Right lung (tissue), 10 donors: ENCODE measurements at places on chromosomes 13 and 19.

GRCh38 chr19:3959766-3960131 is 11.2 kb downstream of the DAPK3 start:
- no peak for DNase-seq

- peak; percentile 70 for DNase-seq
Observed at GRCh38 chr13:109700176-109700575, 86.2 kb downstream of the IRS2 start.

DNA sequence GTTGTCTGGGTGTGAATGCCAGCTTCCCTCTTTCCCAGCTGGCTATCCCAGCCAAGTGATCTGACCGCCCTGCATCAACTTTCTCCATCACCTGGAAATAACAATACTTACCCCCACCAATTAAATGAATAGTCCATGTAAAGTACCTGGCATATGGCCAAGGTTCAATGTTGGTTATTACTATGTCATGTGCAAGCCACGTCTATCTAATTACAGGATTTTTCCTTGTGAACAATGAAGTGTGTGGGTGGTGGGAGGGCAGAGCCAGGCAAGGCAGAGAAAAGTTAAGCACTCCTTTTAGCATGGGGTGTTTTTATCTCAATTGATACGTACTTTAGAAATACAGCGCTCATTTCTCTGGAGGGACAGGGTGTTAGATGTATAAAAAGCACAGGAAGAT is 121.1 kb downstream of the NHLRC3 start:
- DNase-seq: no peak

DNA sequence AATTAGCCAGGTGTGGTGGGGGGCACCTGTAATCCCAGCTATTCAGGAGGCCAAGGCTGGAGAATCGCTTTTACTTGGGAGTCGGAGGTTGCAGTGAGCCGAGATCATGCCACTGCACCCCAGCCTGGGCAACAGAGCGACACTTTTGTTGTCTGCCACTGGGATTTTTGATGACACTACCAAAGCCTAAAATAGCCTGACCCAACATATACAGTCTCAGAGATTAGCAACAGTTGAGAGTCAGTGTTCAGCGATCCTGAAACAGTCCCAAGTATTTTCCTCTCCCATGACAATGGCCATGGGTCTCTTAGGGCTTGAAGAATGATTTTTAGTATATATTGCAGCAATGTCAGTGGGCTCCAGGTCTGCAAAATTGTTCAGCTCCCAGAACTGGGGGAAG is 32.9 kb downstream of the SLC25A30 start:
- DNase-seq: no peak

DNA sequence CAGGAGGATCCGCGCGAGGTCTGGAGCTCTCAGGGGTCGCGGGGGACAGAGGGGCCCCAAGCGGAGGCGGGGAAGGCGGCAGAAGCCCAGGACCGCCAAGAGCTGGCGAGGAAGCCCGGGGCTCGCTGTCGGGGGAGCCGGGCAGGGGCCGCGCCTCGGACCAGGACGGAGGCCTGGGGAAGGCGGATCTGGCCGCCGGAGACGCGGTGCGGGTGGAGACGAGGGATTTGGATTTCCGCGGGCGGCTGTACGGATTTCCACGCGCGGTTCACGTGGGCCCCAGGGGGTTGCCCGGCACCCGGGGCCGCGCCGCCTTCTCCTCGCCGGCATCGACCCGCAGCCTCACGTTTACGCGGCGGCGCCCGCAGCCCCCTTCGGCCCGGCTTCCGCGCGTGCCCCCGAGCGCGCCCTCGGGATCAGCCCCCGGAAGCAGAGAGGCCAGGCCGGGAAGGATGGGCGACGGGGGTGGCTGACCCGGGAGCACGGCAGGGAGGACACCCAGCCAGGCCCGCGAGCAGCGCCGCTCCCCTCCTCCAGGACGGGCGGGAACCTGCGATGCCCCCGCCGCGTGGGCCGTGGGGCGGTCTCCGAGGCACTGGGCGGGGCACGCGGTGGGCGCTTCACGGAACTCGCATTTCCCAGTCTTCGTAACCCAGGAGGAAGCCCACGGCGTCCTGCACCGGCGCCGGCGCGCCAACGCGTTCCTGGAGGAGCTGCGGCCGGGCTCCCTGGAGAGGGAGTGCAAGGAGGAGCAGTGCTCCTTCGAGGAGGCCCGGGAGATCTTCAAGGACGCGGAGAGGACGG is 4.7 kb downstream of the F7 start:
- no peak for DNase-seq

DNA sequence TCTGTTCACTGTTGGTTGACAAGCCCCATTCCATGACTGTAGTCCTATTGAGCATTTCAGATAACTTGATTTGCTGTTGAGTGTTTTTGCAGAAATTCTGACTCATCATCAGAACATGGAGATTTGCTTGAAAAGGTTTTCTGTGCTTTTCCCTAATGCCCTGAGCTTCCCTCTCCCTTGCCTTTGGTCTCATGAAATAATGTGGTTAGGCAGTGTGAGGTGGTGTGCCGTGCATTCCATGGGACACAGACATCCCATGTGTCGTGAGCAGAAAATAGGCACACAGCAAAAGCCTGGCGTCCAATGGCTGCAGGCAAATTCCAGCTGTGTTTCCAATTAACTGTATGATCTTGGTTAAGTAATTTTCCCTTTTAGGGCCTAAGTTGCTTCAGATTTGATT is 197.4 kb downstream of the DLEU7 start:
- no peak for DNase-seq

GRCh38 chr13:60661521-60661920 is 264.5 kb downstream of the TDRD3 start:
- no peak for DNase-seq

DNA sequence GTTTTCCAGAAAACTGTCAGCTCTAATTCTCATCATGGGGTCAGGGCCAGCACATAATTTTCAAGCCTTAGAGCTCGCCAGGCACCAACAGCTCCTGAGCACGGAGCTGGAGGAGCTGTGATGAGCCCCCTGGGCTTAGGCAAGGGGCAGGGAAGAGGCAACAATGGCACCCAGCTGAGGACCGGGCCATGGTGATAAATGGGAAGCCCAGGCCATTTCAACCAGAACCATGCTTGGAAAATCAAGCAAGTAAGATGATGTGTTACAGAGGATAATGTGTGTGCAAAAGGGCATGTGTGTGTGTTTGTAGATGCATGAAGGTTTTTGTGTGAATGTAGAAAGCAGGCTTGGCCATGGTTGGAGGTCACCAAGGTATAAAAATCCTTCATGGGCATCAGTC is 66.8 kb upstream of the UBAC2 start:
- no peak for DNase-seq

DNA sequence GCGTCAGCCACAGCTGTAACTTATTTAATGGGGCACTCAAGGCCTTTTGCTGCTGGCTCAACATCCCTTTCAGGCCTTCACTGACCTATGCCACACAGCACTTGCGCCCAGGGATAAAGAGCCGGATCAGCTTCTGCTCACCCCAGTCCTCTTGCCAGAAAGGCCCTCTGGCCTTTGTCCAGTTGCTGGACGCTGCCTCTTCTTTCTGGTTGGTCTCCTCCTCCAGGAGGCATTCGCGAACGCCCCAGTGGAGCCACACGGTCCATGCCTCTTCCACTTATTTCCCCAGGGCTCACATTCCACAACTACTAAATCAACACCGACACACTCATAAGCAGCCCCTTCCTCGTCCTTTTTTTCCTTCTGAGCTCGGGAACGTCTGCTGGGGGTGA is 3.7 kb upstream of the ZNF329 start:
- peak; percentile 70 for DNase-seq

DNA sequence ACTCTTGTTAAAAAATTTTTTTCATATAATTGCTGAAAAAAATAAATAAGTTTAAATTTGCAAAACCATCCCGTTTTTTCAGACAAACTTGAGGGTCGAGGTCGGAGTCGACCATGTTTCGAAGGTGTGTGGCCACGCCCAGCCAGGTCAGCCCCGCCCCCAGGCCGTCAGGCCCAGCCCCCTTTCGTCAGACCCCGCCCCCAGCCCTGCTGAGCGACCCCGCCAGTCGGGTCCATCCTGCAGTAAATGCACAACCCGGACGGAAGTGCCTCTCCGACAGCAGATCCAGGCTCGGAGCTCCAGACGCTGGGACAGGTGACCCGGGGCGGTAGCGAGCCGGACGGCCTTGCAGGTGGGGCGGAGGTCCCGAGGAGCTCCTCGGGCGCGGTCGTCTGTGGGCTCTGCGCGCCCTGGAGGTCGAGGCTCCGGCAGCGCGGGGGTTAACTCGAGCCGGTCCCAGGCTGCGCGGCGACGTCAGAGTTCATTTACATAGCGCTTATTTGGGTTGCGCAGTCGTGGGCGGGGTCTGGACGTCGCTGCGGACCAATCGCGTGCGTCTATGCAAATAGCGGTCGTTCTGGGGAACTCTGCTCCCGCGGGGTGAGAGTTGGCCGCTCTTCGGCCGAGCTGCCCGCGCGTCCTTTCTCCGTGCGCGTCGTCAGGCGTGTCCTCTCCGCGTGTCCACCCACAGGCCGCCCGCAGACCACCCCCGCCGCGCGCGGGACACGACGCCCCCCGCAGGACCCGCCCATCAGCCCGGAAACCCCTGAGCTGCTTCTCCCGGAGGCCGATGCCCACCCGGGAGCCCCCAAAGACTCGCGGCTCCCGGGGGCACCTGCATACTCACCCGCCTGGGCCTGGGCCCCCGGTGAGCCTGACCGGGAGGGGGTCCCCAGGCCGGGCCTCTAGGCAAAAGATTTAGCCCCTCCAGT is at the start of gene OCEL1:
TSS of gene OCEL1 (plus strand) at position 225 of the 932 bp plus-strand sequence. CDS start at position 247, 22 bp downstream.
- DNase-seq: peak; percentile 98

GRCh38 chr19:50794074-50794875 is 4.1 kb downstream of the ACP4 start:
- DNase-seq: no peak

GRCh38 chr13:105406551-105406950 is 1128.9 kb downstream of the EFNB2 start:
- no peak for DNase-seq

DNA sequence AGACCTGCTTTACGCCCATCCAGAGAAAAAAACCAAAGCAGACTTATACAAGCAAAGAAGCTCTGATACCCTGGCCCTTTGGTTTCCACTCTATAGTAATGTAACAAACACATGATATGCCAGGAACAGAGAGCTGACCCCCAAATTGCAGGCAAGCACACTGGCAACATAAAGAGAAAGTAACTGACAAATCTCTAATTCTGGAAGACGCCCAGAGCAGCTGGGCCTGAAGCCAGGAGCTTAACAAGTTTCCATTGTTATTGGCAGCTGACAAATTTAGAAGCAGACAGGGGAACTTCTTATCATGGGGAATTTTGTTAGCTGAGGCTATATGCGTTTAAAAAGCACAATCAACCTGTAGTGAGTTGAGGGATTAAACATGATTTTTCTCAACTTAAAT is 158.0 kb downstream of the DLEU7 start:
- DNase-seq: peak; percentile 50

DNA sequence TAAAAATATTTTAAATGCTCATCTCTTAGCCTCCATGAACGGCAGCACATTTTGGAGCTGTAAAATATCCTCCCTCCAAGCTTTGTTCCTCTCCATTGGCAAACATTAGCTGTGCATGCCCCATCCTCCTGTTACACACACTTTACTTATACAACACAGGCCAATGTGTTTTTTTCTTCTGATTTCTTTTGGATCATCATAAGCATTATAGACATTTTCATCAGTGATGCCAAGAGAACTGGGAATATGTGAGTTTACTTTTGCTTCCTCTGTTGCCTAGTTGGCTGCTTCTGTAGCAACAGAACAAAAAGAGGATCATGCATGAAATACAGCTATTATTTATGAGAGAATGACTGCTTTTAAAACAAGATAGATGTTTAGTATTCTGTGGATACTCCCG is 142.6 kb downstream of the PCDH9 start:
- DNase-seq: no peak

DNA sequence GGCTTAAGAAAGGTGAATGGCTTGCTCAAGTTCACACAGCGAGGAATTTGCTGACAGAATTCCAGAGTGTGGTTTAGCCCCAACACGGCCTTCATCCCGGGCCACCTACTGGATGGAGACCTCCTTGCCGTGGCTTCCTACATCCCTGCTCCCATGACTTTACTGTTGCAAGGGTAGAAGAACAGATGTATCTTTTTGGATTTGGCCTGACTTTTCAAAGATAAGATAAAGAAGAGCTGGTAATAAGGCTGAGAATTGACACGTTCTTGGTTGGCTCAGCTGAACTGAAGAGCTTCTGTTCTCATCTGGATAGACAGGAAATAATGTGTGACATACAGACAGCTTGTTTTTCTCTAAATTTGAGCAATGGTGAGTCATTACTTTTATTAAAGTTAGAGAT is 113.1 kb downstream of the KLF5 start:
- no peak for DNase-seq

DNA sequence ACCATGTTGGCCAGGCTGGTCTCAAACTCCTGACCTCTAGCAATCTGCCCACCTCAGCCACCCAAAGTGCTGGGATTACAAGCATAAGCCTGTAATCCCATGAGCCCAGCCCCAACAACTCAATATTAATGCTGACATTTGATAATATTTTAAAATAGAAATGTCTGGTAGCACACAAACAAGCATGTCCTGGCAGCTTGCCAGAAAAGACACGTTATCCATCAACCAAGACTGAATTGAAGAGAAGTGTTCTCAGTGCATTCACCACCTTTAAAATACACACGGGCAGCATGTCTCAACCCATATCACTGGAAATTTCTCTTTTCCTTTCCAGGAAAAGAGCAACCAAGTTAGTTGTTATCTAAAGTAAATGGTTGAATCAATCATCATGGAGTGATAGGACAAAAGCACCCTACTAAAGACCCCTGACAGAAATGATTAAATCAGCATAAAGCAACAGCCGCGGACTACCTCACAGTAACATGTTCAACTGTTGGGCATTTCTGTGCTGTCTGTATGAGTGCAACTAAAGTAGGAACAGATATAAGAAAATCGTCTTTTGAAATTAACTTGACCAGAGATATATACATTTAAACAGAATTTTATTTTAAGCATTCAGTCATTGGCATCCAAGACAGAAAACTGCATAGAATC is 25.0 kb downstream of the LHFPL6 start:
- DNase-seq: no peak

- peak; percentile 48 for DNase-seq
Observed at GRCh38 chr13:52112591-52112990, 16.3 kb downstream of the NEK5 start.

- DNase-seq: no peak
Observed at GRCh38 chr13:28493740-28494503, 1.0 kb downstream of the FLT1 start.

DNA sequence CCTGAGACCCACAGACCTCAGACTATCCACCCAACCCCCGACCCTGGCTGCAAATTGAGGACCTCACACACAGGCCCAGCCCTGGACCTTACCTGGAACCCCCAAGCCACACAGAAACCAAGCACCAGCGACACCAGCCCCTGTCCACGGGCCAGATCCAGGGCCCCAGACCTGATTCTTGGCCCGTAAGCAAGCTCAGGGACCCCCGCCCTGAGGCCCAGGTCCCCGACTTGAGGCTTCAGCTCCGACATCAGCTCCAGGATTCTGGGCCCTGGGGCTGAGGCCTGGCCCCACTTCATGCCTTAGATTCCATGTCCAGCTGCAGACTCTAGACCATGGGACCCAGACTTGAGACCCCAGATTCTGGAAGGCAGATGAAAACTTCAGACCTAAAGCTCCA is 6.3 kb downstream of the TTYH1 start:
- DNase-seq: no peak

GRCh38 chr13:41154042-41154441 is 21.4 kb upstream of the KBTBD6 start:
- DNase-seq: no peak
